ENCODE measurements at places on chromosomes 2 and 18.

- no peak for DNase-seq
These were observed 215.4 kb upstream of the ITGA4 start for GRCh38 chr2:181241797-181242196.

- no peak for DNase-seq
These were observed 71.5 kb upstream of the EPAS1 start for GRCh38 chr2:46225730-46226129.

- DNase-seq = no peak
These were observed 41.5 kb upstream of the PUM2 start for GRCh38 chr2:20391951-20392699.

DNA sequence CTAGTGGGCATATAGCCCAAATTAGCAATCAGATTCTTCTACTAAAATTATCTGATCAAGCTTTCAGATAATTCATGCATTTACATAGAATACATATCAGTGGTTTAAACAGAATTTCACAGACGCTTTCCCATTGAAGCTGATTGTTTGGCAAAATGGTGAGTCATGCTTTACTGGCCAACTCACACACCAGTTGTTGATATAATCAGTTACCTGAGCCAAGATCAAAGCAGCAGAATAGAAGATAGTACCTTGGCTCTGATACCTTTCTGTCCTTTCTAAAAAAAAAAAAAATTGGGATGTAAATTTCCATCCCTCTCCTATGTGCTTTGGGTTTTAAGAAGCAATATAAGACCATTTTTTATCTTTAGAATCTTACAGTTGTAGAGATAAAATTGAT, 178.0 kb downstream of the MCFD2 start:
- peak; percentile 46 for DNase-seq

DNA sequence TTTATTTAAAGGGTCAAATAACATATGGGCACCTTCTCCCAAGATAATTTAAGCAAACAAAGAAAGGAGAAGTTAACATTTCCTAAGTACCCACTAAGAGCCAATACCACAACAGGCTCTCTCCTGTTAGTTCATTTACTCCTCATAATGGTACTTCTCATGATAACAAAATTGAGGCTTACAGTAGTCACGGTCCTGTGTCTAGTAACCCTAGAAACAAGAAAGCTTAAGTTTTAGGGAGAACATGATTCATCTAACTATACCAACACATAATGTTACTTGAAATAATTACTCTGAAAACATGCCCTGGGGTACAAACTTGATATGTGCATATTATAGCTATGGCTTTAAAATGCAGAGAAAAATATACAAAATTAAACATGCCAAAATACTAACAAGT, 19.8 kb downstream of the IWS1 start:
- DNase-seq = no peak

DNA sequence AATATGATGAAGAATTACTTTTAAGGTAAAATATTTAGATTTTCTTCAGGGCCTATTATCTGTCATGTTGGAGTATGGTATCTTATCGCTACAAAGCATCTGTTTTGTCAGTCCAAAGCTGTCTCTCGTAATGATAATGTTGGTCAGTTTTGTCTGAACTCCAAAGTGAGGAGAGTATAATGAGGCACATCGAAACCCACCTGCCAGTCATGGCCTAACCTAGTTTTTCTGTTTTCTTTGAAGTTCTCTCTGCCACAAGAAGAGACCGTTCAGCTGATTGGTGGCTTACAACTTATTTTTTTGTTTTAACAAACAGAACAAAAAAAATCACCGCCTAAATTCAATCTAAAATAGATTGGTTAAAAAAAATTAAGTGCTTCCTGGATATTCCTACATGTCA, 1387.9 kb downstream of the RPIA start:
- DNase-seq = no peak

DNA sequence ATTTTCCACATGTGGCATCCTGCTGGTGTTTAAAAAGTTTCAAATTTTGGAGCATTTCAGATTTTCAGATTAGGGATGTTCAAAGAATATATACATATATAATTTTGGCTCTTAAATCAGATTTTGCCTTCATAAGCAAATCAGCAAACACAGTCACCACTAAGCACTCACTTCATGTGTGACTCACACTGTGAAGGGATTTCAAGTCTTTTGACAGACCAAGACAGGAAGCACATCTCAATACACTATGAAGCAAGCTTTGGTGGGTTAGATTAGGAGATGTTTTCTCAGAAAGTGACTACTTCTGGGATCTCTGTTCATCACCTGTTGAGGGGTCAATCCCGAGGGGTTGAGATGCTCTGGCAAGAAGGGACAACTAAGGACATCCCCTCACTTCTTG, 227.8 kb upstream of the RBBP8 start:
- DNase-seq = peak; percentile 84

GRCh38 chr18:52452427-52452826, 112.4 kb downstream of the DCC start:
- DNase-seq = no peak

GRCh38 chr2:164842624-164842966, 972 bp upstream of the COBLL1 start:
- DNase-seq = no peak
